ENCODE measurements at places on chromosomes 12 and 14.

DNA sequence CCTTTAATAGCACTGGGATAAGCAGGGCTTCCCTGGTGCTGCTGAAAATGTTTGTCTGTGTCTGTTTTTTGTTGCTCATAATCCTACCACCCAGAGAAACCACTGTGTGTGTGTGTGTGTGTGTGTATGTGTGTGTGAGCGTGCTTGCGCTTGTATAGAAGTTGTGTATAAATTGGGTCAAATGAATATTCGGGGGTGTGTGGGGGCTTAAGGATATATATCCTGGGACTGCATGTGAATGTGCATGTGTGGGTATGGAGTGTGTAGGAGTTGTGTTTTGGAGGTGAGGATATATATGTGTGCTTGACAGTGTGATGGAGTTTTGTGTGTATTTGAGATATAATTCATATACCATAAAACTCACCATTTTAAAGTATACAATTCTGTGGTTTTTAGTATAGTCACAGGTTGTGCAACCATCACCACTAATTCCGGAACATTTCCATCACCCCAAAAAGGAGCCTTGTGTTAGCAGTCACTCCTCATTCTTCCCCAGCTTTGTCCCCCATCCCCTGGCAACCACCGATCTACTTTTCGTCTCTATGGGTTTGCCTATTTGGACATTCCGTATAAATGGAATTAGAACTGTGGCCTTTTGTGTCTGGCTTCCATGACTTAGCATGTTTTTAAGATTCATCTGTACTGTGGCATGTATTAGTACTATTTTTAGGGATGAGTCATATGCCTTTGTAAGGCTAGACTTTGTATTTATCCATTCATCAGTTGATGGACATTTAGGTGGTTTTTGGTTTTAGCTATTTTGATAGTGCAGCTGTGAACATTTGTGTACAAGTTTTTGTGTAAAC, 25.6 kb downstream of the TCTN1 start:
- no peak for DNase-seq

- no peak for DNase-seq
Measured at GRCh38 chr14:93707475-93707874, 80.8 kb downstream of the PRIMA1 start.

GRCh38 chr14:67389275-67389674, 22.7 kb downstream of the PLEK2 start:
- DNase-seq = no peak

DNA sequence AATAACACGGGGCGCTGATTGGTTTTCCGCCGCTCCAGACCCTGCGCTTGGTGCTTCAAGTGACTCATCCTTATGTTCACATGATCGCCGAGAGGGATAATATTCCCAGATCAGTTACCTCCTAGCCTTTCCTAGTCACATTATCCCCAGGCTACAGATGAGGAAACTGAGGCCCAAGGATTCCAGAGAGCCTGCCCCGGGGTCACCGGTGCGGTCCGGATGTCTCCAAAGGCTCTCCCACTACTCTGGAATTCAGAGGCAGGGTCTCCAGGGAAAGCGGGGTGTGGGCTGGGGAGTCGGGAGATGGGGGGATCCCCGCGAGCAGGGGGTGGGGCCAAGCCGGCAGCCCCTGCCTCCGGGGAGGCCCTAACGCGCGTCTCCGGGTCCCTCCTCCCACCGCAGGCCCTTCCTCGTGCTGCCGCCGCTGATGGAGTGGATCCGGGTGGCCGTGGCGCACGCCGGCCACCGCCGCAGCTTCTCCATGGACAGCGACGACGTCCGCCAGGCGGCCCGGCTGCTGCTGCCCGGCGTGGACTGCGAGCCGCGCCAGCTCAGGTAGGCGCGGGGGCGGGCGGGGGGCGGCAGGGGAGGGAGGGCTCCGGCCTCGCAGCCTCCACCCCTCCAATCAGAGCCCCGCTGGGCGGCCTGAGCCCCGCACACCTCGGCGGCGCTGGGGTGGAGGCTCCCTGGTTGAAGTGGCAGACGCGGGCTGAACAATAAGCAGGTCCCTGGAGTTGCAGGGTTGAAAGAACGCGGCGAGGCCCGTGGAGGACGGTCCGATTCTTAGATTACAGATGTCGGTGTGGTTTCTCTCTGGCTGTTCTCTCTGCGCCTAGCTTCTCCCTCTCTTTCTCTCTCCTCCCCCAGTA, 104.6 kb upstream of the PWP1 start:
- no peak for DNase-seq

DNA sequence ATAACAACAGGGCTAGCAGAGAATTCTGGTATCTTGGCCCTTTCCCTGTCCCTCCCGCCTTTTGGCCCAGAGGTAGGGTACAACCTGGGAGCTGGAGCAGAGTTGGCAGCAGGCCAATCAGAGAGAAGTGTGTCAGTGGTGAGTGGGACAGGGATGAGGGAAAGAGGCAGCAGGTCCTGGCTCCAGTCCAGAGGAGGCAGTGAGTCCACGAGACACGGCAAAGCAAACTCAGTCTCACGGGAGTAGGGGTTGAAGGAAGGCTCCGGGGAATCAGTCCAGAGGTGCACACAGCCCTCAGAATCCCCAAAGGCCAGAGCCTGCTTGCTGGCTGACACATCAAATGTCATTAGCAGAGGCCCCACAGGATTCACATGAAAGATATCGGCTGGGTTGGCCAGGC, 7.3 kb downstream of the PAN2 start:
- DNase-seq = no peak

DNA sequence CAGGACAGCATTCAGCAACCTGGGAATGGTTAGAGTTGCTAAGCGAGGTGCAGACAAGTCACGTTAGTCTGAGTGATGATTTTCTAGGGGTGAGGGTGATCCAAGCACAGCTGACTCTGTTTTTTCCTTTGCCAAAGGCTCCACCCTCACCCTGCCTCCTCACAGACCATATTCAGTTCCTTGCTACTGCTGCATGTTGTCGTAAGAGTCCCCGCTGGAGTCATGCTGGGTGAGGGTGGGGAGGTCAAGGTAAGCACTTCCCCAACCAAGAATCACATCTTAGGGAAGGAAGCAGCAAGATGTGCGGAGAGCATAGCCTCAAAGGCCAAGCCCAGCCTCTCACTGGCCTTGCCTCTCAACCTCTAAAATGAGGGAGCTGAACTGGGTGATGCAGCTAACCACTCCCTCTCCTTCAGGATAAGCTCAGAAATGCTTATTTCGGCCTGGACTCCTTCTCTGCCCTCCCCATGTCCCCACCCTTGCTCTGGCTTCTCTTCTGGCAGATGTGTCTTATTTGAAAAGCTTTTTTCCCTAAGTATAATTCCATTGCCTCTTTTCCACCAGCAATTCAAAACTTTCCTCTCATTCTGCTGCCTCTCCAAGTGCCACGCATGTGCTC, 66.9 kb upstream of the ACTN1 start:
- no peak for DNase-seq

DNA sequence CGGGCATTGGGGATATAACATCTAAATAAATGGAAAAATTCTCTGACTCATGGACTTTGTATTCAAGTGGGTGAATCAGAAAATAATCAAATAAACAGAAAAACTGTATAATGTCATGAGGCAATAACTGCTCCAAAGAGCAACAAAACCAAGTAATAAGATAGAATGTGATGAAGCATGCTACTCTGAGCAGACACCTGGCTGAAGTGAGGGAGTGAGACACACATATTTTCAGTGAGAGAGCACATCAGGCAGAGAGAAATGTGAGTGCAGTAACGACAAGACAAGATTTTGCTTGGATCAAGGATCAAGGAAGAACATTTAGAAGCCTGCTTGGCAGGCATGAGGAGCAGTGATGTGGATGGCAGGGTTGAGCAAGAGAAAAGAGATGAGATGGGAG, 75.8 kb upstream of the CCDC91 start:
- DNase-seq = no peak

DNA sequence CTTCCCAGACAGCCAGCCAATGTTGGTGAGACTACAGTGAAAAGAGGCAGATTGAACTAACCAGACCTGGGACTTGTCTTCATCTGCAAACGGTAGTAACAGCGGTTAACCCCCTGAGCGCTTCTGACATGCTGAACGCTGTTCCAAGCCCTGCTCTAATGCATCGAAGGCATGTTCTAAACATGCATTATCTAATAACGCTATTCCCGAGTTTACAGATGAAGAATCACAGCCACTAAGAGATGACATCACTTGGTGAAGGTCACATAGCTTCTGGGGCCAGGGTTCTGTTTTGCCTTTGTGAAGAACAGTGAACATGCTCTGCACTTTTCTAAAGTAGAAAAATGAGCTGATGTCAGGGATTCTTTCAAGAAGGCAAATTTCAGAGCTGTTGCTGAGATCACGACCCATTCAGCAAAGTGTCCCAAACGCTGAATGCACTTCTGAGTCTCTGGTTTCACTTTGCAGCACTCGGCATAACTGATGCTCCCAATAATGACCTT, 56.0 kb downstream of the FOS start:
- DNase-seq = no peak

DNA sequence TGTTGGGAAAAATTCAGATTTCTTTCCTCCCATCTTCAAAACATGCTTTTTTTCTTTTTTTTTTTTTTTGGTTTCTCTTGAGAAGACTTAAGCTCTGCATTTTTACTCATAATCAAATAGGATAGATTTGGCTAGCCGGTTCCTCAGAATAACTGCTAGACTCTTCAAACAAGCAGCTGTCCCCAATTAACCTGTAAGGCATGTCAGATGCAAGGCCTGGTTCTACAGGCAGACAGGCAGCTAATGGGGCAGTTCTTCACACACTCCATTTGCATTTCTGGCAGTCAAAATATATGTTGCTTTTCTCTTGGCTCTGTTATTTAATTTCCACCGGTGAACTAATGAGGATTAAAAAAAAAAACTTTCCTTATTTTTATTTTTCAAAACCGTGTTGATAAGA, 228.0 kb upstream of the ATP2B1 start:
- no peak for DNase-seq

- no peak for DNase-seq
Measured at GRCh38 chr12:53344824-53345485, 8.8 kb upstream of the SP7 start.

DNA sequence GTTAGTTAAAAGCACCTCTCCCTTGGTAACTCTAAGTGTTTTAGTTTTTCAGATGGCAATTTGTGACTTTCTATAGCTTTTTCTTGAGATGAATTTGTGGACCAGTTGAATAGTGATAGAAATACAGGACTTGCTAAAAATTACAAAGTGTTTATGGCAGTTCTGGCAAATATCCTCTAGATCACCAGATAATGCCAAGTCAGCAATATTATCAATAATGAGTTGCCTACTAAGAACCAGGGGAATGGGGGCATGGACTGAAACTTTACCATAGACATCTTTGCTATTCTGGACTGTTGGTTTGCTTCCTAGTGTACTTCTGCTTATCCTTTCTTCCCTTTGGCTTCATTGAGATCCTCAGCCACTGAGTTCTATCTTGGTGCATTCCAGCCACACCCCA, 584.2 kb downstream of the DIO2 start:
- DNase-seq = no peak

GRCh38 chr14:50272498-50272897, 39.5 kb downstream of the L2HGDH start:
- DNase-seq = no peak

- no peak for DNase-seq
Measured at GRCh38 chr14:75986439-75986765, 839 bp downstream of the IFT43 start.

GRCh38 chr14:71665157-71665556, 267.1 kb upstream of the RGS6 start:
- DNase-seq = no peak

GRCh38 chr12:53234271-53234914, 2.4 kb upstream of the RARG start:
- DNase-seq = no peak

- no peak for DNase-seq
Measured at GRCh38 chr12:47277972-47278448, 198.3 kb upstream of the AMIGO2 start.

- DNase-seq = no peak
Measured at GRCh38 chr12:812950-813349, 60.6 kb downstream of the WNK1 start.

DNA sequence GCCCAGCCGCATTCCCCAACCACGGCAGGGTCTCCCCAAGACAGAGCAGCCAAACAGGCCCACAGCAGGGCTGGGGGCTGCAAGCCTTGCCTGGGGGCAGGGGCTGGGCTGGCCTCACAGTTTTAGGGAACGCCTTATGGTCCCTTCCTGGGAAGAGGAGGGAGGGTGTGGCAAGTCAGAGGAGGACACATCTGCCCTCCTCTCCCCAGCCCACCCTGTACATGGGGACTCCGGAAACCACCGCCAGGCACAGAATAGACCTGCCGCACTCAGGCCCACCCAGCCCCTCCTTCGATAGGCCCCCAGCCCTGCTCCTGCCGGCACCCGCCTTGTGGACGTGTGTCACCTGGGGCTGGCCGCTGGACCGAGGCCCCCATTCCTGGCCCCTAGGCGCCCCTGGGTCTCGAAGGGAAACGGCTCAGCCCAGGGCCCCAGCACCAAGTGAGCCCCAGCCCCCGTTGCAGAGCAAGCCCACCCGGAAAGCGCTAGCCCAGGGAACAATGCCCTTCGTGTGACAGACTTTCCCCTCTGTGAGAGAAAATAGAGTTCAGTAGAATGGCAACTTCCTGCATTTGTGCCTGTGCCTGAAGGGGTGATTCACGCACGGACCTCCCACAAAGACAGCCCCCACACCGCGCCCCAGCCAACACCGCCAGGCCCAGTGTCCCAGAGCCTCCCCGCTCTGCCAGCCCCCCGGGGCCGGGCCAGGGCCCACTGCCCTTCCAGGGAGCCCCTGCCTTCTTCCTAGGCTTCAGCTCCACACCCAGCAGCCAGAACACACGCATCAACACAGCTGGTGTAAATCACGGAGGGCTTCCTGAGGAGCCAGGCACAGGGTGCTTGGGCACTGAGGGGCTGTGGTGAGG, 12.0 kb upstream of the NUDT14 start:
- no peak for DNase-seq

DNA sequence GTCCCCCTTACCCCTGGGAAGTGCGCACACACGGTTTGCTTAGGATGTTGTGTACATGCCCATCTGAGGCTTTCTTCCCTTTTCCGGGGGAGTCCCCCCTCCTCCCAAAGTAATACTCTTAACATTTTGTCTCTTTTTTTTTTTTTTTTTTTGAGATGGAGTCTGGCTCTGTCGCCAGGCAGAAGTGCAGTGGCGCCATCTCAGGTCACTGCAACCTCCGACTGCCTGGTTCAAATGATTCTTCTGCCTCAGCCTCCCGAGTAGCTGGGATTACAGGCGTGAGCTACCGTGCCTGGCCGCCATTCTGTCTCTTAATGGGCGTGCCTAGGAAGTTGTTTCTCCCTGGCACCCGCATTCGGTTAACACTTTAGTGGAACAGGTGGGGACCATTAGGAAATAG, 4.5 kb upstream of the GMFB start:
- DNase-seq = no peak

GRCh38 chr14:33762161-33762851, 188.6 kb downstream of the EGLN3 start:
- DNase-seq = no peak

All from NCI-H774 (cell line).